ENCODE measurements at places on chromosomes 3 and 15.

- DNase-seq = no peak
Measured at GRCh38 chr3:16801698-16802097, 83.1 kb upstream of the PLCL2 start.

GRCh38 chr15:82398785-82399184 is 30.8 kb upstream of the GOLGA6L9 start:
- no peak for DNase-seq

DNA sequence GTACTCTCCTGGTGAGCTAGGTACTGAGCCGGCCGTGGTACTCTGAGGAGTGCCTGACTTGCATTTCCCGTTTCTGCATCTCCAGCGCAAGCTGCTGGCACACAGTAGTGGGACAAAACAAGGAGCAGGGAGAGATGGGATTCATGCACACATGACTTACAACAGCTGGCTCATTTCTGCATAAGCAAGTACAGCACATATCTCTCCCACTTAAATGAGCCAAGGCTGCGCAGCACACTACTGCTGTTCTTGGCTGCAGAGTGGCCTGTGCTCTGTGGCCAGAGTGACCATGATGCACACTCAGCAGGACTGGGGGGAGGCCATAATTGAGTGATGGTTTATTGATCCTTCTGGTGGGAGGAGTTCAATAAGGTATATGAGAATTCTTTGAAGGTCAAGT is 59.2 kb upstream of the ABHD17C start:
- DNase-seq = no peak

DNA sequence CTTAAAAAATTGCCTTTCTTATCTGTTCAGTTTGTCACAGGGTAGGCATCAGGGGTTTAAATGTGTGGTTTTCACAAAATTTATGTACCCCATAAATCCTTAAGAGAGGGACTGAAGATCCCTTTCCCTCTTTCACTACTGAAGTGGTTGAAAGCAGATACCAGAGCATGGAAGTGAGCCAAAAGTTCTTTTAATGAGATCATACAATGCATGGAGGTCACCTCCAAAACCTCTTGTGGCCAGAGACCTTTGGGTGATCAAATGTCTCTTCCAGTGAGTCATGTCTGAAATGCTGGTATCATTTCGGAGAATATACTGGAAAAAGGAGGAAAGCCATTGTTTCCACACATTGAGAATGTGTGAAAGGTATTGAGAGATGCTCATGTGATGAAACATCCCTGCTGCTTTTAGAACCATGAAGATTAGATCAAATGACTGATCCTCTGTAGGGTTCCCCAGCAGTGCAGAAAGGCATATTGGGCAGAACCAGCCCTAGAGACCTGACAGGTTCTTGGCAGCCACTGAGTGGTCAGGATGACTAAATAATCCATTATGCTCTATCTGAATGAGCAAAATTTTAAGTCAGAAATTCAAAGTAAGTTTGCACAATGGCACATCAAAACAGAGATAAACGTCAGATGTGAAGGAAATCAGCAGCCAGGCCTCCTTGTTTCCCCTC is 165.8 kb upstream of the SLC2A2 start:
- DNase-seq = no peak

- no peak for DNase-seq
Measured at GRCh38 chr3:16794257-16794656, 90.5 kb upstream of the PLCL2 start.

DNA sequence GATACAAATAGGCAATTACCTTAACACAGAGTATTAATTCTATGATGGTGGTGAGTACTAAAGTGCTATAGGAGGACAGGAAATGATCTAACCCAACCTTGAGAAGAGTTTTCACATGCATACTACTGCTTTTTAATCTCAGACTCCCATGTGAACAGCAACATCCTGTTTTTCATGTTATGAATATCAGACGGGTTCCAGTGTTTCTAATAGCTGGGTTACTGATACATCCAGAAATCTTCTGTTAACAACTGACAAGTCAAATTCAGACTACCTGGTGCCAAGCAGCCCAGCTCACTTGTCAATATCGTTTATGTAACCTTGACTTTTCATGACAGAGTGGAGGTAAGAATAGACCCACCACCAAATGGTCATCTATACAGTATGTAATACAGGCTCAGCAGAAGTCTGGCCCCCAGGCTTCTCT is 220.2 kb upstream of the COL8A1 start:
- no peak for DNase-seq

- DNase-seq = no peak
Measured at GRCh38 chr3:58999774-59000160, 50.1 kb downstream of the CFAP20DC start.

GRCh38 chr3:94234177-94234788 is 171.4 kb downstream of the NSUN3 start:
- no peak for DNase-seq

DNA sequence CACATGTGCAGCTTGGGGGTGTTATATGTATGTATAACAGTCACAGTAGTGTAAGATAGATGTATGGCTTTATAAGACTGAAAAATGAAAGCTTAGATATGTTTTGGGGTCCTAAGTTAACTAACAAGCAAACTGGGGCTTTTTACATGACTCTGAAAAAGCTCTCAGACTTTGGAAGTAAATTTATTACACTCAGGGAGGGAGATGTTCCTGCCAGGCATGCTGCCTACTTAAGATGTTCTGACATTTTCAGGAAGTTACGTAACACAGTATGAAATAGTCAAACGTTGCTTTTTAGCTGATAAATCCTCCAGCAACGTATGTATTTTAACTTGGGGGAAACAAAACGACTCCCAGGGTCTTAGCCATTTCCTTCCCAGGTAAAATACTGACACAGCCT is 1.7 kb upstream of the IFT57 start:
- DNase-seq = no peak

- DNase-seq = no peak
Measured at GRCh38 chr3:169662843-169663160, 710 bp downstream of the MECOM start.

GRCh38 chr3:105836533-105836932 is 32.3 kb downstream of the CBLB start:
- DNase-seq = no peak

- no peak for DNase-seq
Measured at GRCh38 chr15:48318131-48318530, 13.1 kb upstream of the DUT start.

Measured in activated gamma-delta T cell treated with anti-CD3 and anti-CD28 coated beads, Interleukin-2, amount 50 U/mL, for 16 hours (primary cell).